ENCODE measurements at places on chromosomes 5 and 9.

GRCh38 chr5:4130819-4131218, 535.2 kb downstream of the IRX1 start:
- DNase-seq: peak; percentile 55

DNA sequence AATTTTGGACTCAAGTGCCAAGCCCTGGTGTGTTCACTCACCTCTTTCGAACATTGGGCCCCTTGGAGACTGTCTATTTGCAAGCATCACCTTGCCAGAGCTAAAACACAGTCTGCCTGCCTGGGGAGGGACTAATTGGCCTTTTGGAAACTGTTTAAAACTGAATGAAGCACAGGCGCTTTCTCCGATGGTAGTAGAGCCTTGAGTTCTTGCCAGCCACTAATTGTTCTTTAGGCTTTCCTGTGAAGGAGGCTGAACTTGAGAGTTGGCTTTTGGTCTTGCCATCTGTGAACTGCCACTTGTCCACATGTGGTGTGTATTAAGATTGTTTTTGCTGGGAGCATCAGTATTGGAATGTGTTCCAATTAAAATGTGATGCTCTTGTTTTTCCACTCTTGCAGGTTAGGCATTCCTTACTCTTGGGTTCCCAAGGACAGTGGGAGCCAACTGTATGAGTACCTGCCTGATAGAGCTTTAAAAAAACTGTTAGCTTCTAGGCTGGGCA, 26.0 kb downstream of the GARNL3 start:
- DNase-seq: no peak

DNA sequence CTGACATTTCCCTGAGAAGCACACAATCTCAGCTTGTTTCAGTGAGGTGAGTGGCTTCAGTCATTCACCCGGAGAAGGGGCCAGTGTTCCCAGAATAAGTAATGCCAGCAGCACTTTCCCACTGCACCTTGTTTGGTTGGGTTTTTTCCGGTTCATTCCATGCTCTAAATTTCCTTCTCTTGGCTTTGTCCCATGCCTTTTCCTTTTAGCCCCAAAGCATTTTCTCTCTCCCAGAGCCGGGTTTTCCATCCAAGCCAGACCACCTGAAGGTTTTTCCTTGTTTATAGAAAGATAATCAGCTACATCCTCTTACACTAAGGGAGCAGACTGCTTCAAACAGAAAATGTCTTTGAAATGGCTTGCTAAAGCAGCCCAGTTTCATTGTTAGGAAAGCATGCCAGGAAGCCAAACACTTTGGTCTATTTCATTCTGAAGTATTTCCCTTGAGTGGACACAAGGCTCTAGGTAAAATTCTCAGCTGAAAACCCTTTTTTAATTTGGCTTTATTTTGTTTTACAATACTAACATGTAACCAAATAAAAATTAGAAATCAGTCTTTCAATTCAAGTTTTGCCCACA, 501.6 kb downstream of the DTWD2 start:
- no peak for DNase-seq

DNA sequence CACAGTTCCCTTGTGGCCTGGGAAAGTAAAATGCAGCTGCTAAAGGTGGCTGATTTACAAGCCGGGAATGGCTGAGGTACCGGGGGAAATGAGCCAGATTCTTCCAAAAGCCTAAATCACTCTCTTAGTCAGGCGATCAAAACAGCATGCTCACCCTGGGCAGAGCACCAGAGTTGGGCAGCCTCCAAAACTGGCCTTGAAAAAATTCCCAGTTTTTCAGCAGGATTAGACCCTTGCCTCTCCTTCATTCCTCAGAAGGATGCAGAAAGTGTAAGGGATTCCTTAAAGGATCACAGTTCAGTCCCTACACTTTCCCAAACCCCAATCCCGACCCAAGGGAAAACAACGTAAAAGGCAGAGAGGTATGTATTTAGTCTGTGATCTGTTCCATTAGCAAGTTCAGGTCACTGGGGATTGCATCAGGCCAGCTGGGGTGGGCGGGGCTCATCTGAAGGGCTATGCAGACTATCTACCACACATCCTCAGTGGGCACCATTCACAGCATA, 16.9 kb downstream of the TMEM174 start:
- DNase-seq: peak; percentile 85

DNA sequence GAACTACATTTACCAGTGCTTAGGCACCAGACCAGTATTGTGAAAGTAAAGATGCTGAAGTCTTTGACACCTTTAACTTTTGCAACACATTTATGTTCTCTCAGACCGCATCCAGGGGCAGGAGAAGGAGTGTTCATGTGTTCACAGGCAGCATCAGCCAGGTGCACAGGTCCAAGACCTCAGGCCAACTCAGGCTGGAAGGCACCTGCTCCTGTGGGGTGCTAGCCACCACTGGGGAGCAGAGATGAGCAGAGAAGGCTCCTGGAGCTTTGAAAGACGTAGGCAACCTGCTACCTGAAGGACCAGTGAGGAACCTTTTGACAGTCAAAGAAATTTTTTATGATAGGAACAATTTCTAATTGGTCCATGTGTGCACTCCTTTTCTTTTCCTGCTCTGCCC, 35.6 kb downstream of the DAPK1 start:
- no peak for DNase-seq

- DNase-seq: no peak
These were observed 8.6 kb upstream of the PITX1 start for GRCh38 chr5:135042595-135042994.

DNA sequence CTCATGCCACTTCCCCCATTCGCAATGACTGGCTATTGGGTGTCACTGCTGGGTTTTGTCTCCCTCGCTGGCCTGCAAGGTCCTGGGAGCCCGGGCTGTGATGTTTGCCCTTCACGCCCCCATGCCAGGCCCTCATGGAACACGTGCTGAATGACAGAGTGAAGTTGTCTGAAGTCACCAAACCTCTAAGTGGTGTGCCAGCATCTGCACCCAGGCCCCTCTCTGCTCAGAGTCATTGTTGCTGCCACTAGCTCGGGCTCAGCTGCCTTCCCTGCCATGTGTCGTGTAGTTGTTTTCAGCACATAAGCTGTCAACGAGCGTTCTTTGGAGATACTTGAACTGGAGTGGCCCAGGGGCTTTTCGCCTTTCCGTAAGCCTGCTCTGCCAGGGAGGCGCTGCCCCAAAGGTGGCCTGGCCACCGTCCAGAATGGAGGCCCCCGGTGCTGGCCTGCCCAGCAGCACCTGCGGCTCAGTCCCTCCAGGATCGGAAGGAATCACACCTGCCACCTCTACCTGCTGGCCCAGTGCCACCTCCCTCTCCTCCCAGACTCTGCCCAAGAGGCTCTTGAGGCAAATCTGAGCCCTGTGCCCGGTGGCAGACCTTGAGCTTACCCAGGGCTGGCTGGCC, 250.1 kb downstream of the PBX3 start:
- no peak for DNase-seq

DNA sequence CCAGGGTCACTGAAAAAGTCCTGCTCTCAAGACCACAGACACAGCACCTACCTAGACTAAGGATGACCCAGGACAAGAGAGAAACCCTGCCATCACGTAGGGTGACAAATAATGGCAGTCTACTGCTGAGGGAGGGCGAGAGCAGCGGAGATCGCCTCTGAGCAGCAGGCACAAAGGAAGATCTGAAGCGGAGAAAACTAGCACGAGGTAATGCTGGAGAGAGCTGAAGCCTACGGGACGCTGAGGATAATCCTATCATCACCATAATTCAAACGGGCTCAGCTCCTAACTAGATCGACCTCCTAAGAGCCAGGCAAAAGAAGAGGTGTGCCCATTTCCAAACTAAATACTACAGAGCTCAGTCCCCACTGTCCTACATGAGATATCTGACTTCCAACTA, 41.3 kb downstream of the FBXO10 start:
- no peak for DNase-seq

GRCh38 chr5:108367679-108368334, 14.1 kb downstream of the FBXL17 start:
- DNase-seq: no peak

DNA sequence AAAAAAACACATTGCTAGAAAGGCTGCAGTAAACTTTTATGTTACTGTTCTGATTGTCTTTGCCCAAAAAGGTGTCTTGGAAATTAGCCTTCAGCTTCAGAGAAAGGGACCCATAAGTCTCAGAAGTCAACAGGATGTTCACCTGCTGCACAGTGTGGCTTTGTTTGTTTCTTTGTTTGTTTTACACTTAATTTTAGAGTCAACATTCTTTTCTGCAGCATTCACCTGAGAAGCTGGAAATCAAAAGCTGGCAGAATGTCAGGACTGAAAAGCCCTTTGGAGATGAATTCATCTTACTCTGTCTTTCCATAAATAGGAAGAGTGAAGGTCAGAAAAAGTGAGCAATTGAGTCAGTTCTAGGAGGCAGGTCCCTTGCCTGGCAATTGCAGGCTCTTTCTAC, 170.0 kb downstream of the PAPPA start:
- DNase-seq: no peak

DNA sequence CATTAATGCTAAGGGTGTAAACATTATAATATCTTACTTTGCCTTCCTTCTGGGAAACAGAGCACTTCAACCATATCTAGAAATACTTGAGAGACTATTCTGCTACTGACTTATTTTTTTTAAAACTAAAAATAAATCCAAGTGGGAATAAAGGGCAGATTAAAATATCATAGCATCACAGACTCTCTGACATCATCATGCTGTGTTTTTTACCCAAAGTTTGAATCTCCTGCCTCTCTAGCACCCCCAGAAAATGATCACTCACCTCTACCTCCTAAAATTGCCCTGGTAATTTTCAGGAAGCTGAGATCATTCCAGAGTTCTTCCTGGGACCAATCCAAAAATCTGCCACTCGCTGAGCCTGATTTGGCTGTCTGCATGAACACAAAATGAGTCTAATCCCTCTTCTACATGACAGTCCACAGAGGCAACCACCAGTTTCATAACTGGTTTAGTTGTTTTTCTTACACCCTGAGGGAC, 813.8 kb upstream of the DMAC1 start:
- DNase-seq: peak; percentile 37

- no peak for DNase-seq
These were observed 20.2 kb downstream of the OLFM1 start for GRCh38 chr9:135107581-135108235.

DNA sequence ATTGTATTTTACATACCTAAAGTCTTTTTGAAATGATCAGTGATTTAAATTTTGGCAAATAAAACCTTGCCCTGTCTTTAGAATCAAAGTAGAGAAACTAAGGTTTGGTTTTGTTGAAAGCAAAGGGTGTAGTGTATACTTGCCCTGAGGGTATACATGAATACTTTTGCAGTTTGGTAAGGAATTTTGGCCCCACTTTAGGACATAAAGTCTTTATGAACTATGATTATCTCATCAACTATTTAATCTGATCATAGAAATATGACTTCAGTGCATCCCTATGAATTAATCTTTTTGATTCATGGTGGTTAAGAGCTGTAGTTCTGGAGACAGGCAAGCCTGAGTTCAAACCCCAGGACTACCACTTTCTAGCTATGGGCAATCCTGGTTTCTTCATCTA, 17.7 kb downstream of the RAD1 start:
- DNase-seq: peak; percentile 9

- DNase-seq: no peak
These were observed 8.2 kb upstream of the RUFY1 start for GRCh38 chr5:179542170-179542569.

- peak; percentile 95 for DNase-seq
These were observed 52.4 kb downstream of the SLC44A1 start for GRCh38 chr9:105296877-105297287.

DNA sequence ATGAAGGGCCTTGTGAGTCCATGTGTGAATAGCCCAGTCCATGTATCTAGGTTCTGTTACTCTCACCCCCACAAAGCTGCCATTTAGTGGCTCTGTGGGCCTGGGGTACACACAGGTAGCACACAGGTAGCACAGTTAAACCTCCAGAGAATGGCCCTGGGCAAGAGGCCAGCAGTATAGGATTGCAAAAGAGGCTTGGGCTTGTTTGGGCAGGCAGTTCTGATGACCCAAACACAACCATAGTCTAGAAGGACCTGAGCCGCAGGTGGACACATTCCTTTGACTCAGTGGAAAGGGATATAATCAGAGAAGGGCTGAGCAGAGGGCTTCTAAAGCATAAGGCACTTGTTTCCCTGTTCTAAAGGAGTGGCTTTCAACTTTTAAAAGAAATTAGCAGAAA, 326.8 kb upstream of the SGCD start:
- DNase-seq: no peak

DNA sequence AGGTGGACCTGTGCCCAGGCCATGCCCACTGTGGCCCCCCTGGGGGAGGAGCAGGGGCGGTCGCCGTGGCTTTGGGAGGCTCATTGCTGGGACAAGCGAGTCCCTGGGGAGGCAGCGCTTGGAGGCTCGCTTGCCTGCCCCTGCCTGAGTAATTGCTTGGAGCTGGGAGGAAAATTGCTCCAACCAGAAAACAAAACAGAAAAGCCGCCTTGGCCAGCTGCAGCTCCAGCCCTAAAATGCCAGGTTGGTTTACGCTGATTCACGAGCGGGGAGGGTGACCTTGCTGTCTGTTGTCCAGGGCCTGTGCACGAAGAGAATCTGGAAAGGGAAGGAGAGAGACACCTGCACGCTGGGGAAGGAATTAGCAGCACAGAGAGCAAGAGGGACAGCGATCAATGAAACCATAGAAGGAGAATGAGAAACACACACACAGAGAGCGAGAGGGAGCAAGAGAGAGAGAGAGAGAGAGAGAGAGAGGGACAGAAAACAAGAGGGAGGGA, 25.3 kb downstream of the NTNG2 start:
- DNase-seq: no peak

GRCh38 chr9:108254236-108254635, 601.5 kb downstream of the ACTL7B start:
- DNase-seq: peak; percentile 46

GRCh38 chr9:116275418-116276195, 122.0 kb downstream of the PAPPA start:
- peak; percentile 75 for DNase-seq

DNA sequence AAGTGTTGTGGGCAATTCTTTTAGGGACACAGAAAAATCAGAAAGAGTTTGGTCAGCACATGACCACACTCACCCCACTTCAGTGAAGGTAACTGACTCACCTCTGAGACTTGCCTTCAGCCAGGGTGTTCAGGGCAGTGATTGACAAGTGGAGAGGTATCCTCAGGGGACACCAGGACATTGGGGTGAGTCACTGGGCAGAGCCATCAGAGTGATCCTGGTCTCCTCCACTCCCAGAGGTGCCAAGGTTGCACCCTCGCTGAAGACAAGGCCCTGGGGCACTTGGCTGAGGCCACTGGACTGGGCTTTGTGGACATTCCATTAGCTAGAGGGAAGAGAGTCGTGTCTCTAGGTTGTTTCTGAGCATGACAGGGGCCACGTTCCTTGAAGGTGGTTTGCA, 113.4 kb downstream of the GADD45G start:
- no peak for DNase-seq

GRCh38 chr9:19516348-19516747, 107.5 kb downstream of the ACER2 start:
- DNase-seq: no peak

GRCh38 chr5:174022384-174023095, 23.0 kb upstream of the NSG2 start:
- DNase-seq: no peak

GRCh38 chr5:41924872-41925554, at the start of gene FBXO4:
FBXO4 (plus strand) TSS chr5:41925281; CDS start chr5:41925310, 29 bp downstream.
- peak; percentile 84 for DNase-seq

DNA sequence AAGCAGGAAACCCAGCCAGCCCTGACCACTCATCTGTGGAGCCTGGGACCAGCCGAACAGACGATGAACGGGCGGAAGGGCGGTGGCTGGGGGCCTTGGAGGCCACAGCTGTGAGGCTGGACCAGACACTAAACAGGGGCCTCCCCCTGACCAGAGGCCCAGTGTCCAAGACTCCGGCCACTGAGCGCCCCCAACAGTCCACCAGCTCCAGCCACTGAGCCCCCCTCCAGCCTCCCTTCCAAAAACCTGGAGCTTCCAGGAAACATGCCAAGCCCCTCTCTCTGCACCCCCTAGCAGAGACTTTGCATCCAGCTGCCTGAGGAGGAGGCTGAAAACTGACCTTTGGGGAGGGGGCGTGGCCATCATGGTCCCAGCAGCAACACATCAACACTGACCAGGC, 23.2 kb downstream of the CNTFR start:
- no peak for DNase-seq

All from fibroblast of skin of right biceps (primary cell).